Suppressor macrophage treated with lipopolysaccharide for 4 hours (primary cell): ENCODE measurements at places on chromosomes 6 and 20.
A peak's percentile ranks its signal among the peaks of the same experiment; 100 is the strongest.

DNA sequence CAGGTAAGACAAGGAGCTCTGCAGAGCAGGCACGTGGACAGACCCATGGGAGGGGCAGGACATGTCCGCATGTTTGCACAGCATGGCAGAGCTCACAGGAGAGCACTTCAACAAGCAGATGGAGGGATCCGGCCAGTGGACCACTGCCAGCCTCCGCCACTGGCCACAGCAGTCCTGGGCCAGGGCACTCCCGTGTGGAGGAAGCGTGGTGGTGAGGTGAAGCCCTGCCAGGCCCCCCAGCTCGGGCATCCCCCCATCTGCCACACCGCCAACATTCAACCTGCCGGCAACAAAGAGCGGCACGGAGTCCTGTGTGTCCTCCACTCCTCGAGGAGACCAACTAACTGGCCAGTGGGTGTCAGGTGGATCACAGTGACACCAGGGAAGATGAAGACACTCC, 104.3 kb upstream of the AGPAT4 start:
- no peak for DNase-seq

DNA sequence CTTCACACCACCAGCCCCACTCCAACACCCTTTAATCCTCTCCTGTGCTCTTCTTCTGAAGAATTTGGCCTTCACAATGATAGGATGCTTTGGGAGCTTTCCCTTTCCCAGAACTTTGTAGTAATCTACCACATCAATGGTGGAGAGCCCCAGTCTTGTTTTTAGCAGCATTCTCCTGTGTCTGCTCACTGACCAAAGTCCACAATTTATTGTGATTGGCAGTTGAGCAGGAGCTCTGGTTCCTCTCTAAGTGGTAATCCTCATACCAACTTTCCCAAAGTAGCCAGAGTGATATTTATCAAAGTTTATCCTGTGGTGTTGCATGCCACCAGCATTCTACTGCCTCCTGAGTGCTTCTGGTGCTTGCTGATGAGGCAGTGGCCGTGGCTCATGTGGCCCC, 29.0 kb upstream of the OPN5 start:
- DNase-seq = no peak

DNA sequence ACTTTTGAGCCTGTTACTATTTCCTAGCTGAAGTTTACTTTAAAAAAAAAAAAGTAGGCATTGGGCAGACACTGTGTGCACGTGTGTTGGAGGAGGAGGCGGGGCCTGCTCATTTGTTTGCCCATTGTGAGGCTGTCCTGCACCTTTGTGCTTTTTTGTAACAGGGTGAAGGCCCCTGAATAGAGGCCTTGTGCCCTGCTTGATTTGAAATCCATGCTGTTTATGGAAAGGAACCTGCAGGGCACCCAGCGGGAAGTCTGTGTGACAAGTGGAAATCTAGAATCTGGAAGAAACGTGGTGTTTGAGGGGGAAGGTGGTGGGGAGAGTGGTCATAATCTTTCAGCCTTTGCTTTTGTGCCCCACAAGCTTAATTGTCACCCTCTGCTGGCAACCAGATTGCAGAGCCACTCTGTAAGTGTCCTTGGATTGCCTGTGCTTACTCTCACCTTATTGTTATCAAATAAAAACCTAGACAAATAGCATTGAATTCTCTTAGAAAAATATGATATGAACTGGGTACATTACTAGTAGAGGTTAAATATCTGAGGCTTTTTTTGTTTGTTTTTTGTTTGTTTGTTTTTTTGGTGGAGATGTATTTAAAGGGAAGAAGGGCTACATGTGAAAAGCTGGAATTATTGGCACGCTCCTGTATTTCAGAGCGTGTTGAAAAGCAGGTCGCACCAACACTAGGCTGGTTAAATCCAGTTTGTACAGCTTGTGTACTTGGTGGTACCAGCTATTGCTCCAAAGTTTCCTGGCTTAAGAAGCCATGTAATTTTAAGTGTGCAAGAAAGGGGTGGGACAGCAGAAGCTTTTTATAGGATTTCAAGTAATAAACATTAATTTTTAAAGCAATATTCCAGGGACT, 156.3 kb downstream of the ARID1B start:
- DNase-seq = no peak

DNA sequence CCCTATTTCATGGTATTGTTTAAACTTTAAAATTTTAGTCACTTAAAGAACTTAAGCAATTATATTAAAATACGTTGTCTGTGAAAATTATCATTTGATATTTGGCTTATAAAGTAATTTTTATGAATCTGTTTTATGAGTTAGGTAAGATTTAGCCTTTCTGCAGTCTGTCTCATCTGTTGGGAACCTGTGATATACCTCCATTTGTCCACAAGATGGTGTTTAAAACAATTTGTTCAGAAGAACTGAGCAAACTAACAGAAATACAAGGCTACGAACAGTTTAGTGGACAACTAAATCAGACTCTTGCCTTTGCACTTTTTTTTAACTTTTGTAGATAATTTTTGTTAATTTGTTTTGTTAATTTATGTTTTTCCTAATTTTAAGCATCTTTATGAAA, 92.4 kb downstream of the COL9A1 start:
- no peak for DNase-seq

- DNase-seq = no peak
These were observed 85.4 kb upstream of the RALY start for GRCh38 chr20:33908336-33908735.

DNA sequence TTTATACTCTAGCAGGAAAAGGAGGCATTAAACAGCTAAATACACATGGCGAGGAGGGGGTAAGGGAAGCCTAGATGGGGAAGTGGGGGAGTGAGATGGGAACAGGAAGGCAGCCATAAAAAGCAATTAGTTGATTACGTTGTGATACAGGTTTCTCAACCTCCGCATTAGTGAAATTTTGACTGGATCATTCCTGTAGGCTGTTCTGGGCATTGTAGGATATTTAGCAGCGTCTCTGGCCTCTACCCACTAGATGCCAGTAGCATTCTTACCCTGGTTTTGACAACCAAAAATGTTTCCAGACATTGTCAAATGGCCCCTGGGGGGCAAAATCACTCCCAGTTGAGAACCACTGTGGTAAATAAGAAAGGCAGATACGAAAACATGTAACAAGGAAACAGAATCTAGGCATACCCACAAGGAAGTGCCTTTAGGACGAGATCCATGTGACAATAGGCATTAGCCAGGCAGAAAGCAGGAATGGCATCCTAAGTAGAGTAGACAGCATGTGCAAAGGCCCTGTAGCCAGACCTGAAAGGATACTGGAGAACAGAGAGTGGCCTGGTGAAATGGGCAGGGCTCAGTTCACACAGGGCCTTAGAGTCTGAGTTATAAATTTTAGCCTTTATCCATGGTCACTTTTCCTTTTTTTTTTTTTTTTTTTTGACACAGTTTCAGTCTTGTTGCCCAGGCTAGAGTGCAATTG, 25.8 kb upstream of the PTPN1 start:
- DNase-seq = peak; percentile 77

GRCh38 chr20:475463-476357, 13.4 kb upstream of the TBC1D20 start:
- no peak for DNase-seq

DNA sequence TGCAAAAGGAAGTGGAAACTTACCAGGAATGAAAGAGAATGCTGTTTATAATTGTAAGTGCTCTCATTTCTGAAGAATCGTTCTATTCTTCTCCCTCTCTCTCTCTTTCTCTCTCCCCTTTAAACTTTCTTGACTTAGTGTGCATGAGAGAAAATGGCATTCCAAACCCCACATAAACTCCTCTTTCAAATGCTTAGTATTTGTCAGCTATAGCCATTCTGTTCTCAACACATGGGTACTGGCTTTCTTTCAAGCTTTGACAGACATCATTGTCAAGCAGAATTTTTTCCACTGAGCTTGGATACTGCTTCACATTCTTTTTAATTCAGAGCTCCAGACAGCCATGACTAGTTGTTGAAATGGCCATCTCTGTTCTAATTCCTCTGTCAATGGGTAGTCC, 51.1 kb upstream of the PREP start:
- DNase-seq = no peak

DNA sequence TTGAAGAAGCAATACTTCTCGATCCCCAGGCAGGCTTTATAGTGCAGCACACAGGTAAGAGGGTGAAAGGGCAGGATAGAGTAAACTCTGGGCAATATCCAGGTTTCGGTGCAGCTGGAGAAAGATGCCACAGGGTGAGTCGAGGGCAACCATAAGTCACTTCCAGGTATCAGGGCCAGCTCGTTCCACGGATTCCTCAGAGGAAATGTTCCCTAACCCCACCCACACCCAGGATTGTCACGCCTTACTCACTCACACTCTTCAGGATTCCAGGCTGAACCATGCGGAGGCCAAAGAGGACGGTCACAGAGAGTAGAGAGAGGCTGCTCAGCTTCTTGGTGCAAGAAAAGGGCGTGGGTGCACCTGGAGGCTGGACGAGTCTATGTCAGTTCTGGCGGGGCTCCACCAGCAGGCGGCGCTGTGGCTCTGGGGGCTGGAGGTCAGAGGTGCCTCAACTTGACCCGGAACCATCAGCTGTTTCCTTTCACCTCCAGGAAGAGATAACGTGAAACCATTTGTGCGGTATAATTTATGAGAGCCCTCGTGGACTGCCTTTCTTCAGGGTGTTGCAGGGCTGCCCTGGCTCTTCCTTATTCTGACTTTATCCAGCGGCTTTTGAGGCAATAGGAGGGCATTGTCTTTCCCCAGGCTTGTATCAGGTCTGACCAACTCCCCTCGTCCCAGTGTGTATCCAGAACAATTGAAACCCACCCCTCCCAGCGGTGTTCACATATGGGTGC, 14.5 kb upstream of the WFDC12 start:
- peak; percentile 76 for DNase-seq

- DNase-seq = no peak
These were observed 28.5 kb upstream of the MRPS18A start for GRCh38 chr6:43716099-43716498.

DNA sequence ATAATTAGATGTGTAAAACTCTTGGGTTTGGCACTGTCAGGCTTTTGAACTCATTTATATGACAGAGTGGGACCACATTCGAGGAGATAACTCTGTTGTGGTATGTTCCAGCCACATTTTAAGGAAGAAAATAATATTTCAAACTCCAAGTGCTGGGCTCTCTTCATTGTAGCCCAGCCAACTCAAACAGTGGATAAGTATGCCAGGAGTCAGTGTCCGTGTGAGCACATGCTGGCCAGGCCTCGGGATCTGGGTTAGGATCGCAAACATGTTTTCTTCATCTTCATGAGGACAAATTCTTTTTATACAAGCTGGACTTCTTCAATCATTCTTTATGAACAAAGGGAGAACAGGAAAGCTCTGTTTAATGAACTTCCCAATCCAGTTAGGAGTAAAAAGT, 497.5 kb downstream of the MAFB start:
- no peak for DNase-seq

- peak; percentile 64 for DNase-seq
These were observed 69.9 kb downstream of the FYN start for GRCh38 chr6:111803371-111803770.

DNA sequence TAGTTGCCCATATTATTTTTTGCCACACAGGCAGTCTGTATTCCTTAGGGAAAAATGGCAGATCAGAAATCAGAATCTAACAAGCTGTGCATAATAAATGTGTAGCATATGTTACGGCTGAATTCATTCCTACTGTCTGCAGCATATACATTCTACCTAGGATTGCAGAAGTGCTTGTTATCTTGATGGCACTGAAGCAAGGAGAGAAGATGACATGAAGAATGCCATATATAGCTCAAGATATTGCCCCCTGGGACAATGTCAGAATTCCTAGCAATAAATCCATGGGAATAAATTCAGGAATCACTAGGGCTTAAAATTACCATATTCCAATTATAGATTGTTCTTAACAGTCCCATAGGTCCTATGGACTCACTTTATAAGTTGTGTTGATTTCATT, 293.0 kb upstream of the CNR1 start:
- DNase-seq = no peak

DNA sequence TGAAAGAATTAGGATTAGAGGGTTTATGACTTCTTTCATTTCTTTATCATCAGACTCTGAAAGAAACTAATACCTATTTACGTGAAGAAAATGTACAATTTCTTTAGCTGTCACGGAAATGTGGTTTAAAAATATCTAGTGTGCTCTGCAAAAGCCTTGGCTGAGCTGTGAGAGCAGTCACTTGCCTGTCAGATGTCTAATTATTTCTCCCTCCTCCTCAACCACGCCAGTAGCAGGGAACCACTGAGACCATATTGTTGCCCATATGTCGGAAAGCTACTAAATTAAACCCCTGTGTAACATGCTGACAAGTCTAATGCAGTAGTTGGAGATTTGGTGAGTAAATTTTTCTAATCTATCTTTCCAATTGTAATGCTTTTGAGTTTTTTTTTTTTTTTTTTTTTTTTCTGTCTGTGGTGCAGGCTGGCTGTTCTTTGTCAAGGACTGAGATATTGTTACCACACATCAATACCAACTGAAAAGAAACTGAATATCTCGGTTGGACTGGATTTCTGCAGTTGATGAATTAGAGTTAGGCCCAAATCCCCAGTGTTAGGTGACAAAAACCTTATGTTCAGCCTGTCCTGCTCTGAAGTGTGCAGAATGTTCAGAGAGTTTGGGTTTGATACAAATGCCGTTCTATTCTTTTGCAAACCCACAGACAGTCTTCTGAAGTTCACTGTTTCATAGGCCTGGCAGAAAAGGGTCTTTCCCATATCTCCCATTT, 302.9 kb upstream of the SYNCRIP start:
- DNase-seq = no peak

DNA sequence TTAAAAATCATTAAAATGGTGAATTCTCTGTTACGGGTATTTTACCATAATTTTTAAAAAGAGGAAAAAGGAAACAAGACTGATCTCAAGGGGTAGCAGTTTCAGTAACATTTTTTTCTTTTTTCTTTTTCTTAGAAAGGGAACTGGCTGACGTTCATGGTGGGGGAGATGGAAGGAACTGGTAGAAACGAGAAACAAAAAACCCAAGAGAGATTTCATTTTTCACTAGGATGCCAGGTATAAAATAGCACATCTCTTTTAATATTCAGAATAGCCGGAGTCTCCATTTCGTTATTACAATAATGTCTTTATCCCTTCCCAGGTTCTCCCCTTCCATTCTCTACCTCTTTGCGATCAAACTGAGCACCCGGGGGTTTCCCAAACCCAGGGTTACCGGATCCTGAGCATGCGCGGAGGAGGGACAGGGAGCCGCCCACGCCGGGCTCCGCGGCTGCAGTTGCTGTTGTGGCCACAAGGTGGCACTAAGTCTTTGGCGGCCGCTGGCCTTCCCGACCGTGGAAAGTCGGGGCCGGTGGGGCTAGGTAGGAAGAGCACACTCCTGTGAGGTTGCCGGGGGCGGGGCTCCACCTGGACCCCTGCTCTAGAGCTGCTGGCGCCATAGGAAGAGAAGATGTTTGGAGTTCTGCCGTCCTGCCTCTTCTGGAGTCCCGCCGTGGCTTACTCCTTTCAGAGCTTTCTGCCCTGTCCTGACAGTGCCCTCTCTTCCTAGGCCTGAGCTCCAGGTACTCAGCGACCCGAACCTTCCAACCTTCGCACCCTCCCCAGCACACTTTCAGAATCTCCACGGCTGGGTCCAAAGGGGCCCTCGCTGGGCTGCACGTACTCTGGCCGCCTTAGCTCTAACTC, 146.8 kb downstream of the SH3BGRL2 start:
- DNase-seq = peak; percentile 95
